CD14-positive monocyte (primary cell): ENCODE measurements at places on chromosomes 16 and 17.

DNA sequence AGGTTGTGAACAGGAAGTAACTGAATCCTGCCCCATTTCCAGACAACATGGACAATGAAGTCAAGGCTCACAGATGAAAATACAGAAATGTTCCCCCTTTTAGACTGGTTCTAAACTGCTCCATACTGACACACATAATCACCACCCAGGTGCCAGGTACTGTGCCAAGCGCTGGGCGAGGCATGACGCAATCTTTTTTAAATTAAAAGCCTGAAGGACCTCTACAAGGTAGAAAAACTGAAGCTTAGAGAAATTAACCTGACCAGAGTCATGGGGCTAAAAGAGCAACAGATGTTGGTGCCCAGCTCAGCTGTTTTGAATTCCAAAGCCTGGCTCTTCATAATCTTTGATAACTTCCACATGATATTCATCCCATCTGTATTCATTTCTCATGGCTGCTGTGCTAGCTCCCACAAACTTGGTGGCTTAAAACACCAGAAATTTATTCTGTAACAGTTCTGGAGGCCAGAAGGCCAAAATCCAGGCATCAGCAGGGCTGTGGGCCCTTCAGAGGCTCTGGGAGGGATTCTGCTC is 4.9 kb upstream of the RAB11FIP4 start:
- DNase-seq, result no peak

- DNase-seq, result no peak
Measured at GRCh38 chr16:2701272-2701671, 18.8 kb downstream of the PRSS27 start.

GRCh38 chr16:27505297-27506236 is 44.1 kb downstream of the GTF3C1 start:
- no peak for DNase-seq

DNA sequence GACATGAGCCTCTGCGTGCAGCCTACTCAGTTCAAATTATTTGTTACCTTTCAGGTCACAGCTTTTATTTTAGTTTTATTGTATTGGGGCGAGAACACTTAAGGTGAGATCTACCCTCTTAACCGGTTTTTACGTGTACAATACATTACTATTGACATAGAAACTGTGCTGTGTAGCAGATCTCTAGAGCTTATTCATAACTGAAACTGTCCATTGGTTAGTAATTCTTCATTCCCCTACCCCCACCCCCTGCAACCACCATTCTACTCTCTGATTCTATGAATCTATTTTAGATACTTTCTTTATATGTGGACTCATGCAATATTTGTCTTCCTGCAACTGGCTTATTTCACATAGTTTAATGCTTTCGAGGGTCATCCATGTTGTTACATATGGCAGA is 43.5 kb downstream of the KNOP1 start:
- no peak for DNase-seq

DNA sequence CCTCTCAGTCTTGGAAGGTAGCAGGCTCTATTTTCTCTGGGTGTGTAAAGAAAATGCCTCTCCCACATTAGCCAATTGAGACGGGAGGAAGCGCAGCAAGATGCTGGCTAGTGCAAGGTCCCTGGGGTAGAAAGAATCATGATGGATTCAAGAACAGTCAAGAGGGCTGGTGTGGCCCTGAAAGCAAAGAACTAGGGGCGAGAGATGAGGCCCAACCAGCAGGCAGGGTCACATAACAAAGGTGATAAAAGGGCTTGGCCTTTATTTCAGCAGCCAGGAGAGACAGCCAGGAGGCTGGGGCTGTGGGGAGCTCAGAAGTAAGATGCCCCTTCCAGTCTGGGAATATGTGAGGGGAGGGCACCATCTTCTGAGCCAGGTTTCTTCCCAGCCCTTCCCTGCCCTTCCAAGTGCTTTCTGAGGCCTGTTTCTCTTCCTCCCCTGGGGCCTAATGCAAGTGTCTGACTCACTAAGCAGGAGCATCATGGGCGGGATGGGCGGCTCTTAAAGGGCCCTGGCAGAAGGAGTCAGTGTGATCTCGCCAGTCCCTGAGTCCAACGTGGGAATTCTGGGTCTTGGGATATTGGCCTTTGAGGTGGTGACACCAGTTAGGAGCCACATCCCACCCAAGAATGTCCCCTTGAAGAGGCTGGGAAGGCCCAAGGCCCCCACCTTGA is 3.9 kb upstream of the NLRC5 start:
- peak; percentile 70 for DNase-seq

- no peak for DNase-seq
Measured at GRCh38 chr16:1182950-1183907, 30.3 kb downstream of the CACNA1H start.

- DNase-seq, result no peak
Measured at GRCh38 chr16:71282943-71283342, 6.3 kb downstream of the CMTR2 start.

GRCh38 chr17:32445971-32446370 is 1.7 kb downstream of the PSMD11 start:
- peak; percentile 32 for DNase-seq

DNA sequence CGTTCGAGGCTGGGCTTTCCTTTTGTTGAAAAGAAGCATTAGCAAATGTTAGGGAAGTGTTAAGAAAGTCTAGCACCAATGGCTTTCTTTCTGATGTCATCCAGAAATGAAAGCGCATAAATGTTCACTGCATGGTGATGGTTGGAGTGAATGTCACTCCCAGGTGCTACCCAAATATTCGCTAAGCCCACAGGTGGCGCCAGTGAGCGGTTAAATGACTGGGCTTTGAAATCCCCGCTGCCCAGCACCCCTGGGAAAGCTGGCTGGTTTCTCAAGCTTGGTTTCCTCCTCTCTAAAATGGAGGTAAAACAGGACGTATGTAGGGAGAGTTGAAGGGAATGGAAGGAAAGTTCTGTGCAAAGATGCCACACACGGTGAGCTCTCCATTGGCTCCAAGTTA is 104.4 kb downstream of the IRX5 start:
- DNase-seq, result no peak

GRCh38 chr17:82338858-82339633 is 5.5 kb upstream of the SECTM1 start:
- DNase-seq, result no peak

- peak; percentile 24 for DNase-seq
Measured at GRCh38 chr16:81315271-81316175, 761 bp downstream of the GAN start.

- DNase-seq, result peak; percentile 18
Measured at GRCh38 chr17:63275971-63276745, 169.9 kb downstream of the CYB561 start.

GRCh38 chr17:15000661-15001060 is 264.5 kb downstream of the PMP22 start:
- DNase-seq, result no peak

GRCh38 chr17:29749045-29749825 is 126.5 kb upstream of the CORO6 start:
- no peak for DNase-seq

DNA sequence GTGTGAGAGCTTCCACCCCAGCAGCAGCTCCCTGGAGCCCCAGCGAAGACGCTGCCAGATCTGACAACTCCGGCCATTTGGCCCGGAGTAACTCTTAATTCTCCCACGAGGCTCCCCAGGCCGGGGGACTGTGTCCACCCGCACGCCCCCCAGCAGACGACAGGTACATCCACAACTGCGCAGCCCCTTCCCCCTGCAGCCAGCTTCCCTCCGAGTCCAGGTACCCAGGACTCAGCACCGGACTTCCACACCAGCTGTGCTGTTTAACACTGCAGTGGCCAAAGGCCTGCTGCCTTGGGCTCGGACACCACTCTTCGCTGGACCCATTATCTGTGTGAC is 7.2 kb downstream of the SYNGR2 start:
- no peak for DNase-seq

DNA sequence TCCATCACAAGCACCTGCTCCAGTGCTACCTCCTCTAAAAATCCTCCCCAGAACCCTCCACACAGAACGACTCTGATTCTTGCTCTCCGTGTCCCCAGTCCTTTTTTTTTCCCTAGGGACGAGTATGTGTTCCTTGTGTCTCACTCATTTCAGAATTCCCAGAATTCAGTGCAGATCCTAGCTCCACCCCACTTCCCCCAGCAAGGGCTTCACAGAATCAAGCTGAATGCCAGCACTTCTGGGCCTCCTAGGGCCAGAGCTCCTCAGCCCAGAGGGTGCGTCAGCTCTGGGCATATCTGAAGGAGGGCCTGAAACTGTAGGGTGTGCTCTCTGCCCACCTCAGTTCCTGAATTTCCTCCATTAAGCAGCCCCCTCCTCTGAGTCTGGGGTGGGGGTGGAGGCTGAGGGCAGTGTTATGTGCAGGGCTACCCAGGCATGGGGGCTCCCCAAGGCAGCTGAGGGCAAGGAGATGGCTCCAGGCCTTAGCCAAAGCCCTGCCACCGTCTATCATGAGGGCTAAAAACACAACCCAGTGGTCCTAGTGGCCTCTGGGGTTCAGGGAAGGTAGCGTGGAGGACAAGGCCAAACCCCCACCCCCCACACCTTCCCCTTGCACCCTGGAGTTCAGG is 6.5 kb downstream of the UNC119 start:
- no peak for DNase-seq

- DNase-seq, result peak; percentile 22
Measured at GRCh38 chr17:4249452-4250029, 14.2 kb downstream of the ANKFY1 start.

GRCh38 chr17:76048711-76049110 is 21.6 kb upstream of the EVPL start:
- no peak for DNase-seq

DNA sequence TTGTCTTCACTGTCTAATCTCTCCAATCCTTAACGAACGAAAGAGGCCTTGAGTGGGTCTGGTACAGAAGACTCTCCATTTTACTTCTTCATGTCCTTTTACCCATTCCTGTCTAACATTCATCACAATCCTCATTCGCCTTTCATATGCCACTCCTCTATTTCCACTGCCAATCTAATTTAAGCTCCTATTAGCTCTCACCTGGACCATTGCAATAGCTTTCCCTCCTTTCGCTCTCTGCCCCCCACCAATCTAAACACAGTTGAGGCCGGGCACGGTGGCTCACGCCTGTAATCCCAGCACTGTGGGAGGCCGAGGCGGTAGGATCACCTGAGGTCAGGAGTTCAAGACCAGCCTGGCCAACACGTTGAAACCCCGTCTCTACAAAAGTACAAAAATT is 6.3 kb upstream of the SLFN14 start:
- no peak for DNase-seq

- no peak for DNase-seq
Measured at GRCh38 chr16:64711596-64711995, 410.3 kb downstream of the CDH11 start.

- DNase-seq, result no peak
Measured at GRCh38 chr16:10641953-10642949, 52.5 kb downstream of the TEKT5 start.

DNA sequence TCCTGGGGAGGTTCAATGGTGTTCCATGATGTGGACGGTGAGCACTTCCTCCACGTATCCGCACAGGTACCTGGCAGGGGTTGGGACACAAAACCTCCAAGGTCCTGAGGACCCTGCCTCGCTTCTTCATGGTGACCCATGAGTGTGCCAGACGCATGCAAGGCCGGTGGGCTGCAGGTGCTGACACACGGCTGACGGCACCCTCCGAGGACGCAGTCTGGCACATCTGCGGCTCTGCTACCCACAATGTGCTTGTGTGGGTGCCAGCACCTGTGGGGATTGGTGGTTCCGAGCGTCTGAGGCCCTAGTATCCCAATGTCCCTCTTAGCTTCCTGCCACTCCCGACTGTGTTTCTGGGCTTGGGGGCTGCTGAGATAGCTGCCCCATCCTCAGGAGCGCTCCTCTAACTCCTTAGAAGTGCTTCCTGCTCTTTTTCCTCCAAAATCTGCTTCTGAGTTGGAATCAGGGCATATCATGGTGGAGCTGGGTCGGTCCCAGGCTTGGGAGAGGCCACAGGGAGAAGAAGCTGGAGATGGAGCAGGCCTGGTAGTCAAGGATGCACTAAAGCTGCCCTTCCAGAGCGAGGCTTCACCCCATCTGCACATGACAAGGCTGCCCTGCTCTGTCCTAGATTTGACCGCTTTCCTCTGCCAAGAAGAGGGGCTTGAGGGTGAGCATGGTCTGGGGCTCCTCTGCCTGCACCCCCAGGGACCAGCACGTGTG is 1.6 kb downstream of the CYGB start:
- no peak for DNase-seq

GRCh38 chr16:79390481-79391051 is 210.0 kb downstream of the MAF start:
- no peak for DNase-seq

GRCh38 chr16:78961464-78961863 is 639.1 kb downstream of the MAF start:
- DNase-seq, result no peak

GRCh38 chr16:50521246-50521900 is 26.8 kb upstream of the NKD1 start:
- DNase-seq, result no peak

DNA sequence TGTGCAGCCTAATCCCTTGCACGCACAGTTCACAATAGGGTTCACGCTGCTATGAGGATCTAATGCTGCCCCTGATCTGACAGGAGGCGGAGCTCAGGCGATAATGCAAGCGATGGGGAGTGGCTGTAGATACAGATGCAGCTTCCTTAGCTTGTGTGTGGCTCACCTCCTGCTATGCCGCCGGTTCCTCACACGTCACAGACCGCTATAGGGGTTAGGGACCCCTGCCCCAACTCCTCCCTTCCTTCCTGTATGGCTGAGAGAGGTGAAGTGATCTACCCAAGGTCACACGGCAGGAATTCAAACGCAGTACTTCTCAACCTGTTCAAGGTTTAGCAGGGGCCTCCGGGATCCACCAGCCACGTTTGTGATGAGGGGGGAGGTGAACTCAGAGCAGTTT is 13.4 kb upstream of the PLLP start:
- no peak for DNase-seq

- no peak for DNase-seq
Measured at GRCh38 chr17:49241040-49241439, 10.5 kb upstream of the PHOSPHO1 start.

DNA sequence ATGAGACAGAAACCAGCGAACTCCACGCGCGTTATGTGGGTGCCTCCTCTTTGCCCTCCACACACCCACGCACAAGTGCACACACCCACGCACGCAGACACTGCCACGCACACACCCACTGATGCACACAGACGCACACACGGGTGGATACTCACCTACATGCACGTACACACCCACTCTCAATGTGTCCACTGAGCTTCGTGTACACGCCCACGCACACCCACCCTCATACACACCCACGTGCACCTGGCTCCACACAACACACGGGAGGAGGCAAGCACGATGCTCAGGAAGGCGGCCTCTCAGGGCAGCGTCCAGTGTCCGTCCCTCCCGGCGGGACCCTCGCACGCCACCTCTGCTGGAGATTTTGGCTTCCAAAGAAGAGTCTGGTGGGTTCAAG is 4.2 kb downstream of the RFNG start:
- DNase-seq, result no peak

DNA sequence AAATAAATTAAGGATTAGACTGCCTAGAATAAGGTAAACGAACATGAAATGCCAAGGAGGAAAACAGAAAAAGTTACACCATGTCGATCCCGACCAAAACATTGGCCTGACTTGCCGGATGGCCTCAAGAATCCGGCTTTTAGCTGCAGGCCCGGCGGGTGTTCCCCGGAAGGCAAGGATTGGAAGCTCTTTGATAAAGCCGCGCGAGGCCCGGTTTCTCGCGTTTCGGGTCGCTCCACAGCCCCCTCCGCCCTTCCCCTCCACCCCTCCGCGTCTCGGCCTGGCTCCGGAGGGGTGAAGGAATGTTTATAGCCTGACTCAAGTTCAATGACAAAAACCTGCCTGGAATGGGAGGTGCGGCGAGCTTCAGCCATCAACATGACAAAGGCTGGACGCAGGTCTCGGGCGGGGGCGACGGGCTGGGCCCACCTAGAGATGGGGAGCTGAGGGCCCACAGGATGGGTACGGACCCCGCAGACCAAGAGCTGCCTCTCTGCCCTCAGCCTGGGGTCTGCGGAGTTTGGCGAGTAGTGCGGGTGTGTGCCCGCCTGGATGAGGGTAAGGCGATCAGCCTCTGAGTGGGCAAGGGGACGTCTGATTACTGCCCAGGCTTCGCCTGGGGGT is 2.6 kb downstream of the PRAC1 start:
- DNase-seq, result no peak
